ENCODE measurements at places on chromosomes 7 and 10. TPM values are rescaled to one million over a fixed set of nuclear protein-coding genes. Genes with fewer than 3 reads are reported as not detected.

Gene PRR15
- not detected for total RNA-seq

Gene MUC3A
- 0.23 TPM for total RNA-seq

Gene TYW1B
- 4.8 TPM for total RNA-seq

Gene SFRP4
- total RNA-seq = not detected

Gene SAP25
- total RNA-seq = 7.5 TPM

Gene TWIST1
- total RNA-seq = not detected

Gene NKX1-2
- total RNA-seq = not detected

Gene CALHM1
- not detected for total RNA-seq

Gene HMX3
- 0.25 TPM for total RNA-seq

Gene ARL3
- 9.0 TPM for total RNA-seq

Gene PTPRZ1
- total RNA-seq = not detected

Gene UTF1
- total RNA-seq = not detected

Gene XRCC2
- 20.2 TPM for total RNA-seq

Gene PTPN20
- 1.1 TPM for total RNA-seq

Gene PRPS1L1
- total RNA-seq = not detected

Gene HOXA10
- 0.19 TPM for total RNA-seq

Gene RSBN1L
- total RNA-seq = 22.9 TPM

Gene CHN2
- 6.1 TPM for total RNA-seq

Gene GJC3
- 0.32 TPM for total RNA-seq

Gene PLXDC2
- total RNA-seq = not detected

Gene TCERG1L
- 0.80 TPM for total RNA-seq

Gene SPDYE6
- not detected for total RNA-seq

Gene UNC5B
- total RNA-seq = 0.15 TPM

Gene C7orf57
- 2.0 TPM for total RNA-seq

Gene SPOCK2
- 46.3 TPM for total RNA-seq

Gene ATOH7
- total RNA-seq = not detected

Gene NEUROG3
- total RNA-seq = not detected

Gene ATP6V0E2
- total RNA-seq = 69.8 TPM

Gene NANOS1
- 0.10 TPM for total RNA-seq

Gene H2BK1
- not detected for total RNA-seq

Gene GIMAP2
- 30.6 TPM for total RNA-seq

Gene LOXL4
- total RNA-seq = not detected

Gene LRRC18
- not detected for total RNA-seq

Gene MYL10
- not detected for total RNA-seq

Gene CCDC172
- not detected for total RNA-seq

Gene C10orf67
- 0.15 TPM for total RNA-seq

Gene ACBD7
- 0.89 TPM for total RNA-seq

Gene CASD1
- total RNA-seq = 20.7 TPM

Gene MYL7
- not detected for total RNA-seq

Gene LHFPL3
- not detected for total RNA-seq

Gene COL1A2
- 0.23 TPM for total RNA-seq

Gene ANKRD2
- total RNA-seq = 0.13 TPM

Gene SLC26A5
- not detected for total RNA-seq

Gene LBX1
- total RNA-seq = not detected

Gene WEE2
- total RNA-seq = not detected

Gene ANKRD30A
- not detected for total RNA-seq

Gene FAM25A
- total RNA-seq = not detected

Gene CDC14C
- total RNA-seq = not detected

Gene ADCK2
- total RNA-seq = 31.9 TPM

Gene CREM
- total RNA-seq = 143 TPM

Gene FAM131B
- 2.2 TPM for total RNA-seq

Gene MGMT
- total RNA-seq = 21.0 TPM

Gene ADCY1
- 0.25 TPM for total RNA-seq

Gene IKZF1
- total RNA-seq = 236 TPM

Gene TUBB8
- not detected for total RNA-seq

Gene HOXA4
- total RNA-seq = 0.19 TPM

All from activated CD8-positive, alpha-beta memory T cell treated with anti-CD3 and anti-CD28 coated beads for 36 hours (primary cell).